ENCODE measurements at places on chromosomes 2 and 18.

DNA sequence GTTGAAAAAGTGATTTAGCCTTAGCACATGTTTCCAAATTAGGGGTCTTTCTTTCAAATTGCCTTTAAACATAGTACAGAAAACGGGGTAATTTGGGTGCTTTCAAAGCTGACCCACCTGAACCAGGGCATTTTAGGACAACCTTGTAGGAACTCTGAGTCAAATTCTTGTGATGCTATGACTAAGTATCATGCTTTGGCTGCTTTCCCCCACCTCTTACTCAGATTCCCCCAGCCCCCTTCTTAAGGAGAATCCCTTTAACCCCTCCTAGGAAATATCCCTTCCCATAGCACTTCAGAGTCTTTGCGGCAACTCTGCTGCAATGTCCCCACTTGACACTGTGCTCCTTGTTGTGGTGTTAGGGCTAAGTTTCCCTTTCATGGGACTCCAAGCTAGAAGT lies 18.6 kb upstream of the KLF7 start:
- no peak for DNase-seq

- DNase-seq, result no peak
Observed at GRCh38 chr2:231810905-231811304, 24.7 kb downstream of the COPS7B start.

DNA sequence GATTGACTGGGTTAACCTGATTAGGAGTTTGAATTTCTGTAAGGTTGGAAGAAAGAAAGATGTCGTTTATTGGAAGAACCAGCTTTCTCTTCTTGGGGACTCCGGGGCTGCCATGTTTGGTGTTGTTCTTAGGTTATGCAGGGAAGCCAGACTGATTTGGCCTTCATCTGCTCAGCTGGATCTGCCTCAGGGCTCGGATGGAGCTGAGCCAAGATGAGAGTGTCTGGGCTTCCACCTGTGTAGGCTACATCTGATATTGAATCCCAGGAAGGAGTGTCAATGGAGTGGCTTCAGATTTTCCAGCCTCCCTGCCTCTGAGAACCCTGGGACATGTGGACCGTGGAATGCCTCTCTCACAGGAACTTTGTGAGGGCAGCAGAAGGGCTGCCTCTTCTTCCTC lies 126.1 kb downstream of the WDSUB1 start:
- no peak for DNase-seq

DNA sequence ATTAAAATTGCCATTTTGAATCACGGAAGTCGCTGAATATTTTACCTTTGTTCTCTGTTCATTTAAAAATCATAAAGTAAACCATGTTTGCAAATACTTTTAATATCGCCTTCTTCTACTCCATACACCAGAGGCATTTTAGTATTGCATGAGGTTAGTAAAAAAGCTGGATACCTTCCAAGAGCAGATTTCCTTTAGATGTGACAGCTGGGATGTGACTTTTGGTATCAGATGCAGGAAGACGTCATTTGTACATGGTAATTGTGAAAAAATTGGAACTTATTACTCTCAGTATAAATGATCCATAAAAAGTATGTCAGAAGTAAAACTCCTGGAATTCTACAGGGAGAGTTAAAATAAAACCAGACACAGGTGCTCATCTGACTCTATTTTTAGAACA lies 89.5 kb downstream of the SLC4A10 start:
- no peak for DNase-seq

GRCh38 chr2:216287251-216287650 lies 85.0 kb downstream of the MARCHF4 start:
- DNase-seq, result no peak
